T-helper 2 cell treated with Interferon-gamma antibody and Interleukin-4, amounts not matched to agents 5 μg/mL and 100 μg/mL, for 36 hours (primary cell): ENCODE measurements at places on chromosomes 13 and 19.

DNA sequence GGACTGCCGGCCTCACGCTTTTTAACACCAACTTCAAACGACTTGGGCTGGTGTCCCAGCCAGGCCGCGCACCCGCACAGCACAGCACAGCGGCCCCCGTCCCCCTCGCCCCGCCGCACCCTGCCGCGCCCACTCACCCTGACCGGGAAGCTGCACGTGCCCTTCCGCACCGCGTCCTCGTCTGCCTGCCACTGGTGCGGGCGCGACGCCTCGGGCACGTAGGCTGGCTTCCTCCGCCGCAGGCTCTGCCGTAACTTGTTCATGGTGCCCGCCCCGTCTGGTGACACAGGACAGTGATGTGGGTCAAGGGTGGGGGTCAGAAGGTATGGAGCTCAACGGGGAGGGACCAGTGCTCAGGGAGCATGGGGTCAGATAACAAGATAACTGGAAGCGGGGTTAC is 6.2 kb downstream of the NUMBL start:
- no peak overlapping the region for H3K27ac ChIP-seq
- peaks cover 4% of the 10 kb centered on the region for H3K36me3 ChIP-seq
- H3K4me3 ChIP-seq = no peak overlapping the region

DNA sequence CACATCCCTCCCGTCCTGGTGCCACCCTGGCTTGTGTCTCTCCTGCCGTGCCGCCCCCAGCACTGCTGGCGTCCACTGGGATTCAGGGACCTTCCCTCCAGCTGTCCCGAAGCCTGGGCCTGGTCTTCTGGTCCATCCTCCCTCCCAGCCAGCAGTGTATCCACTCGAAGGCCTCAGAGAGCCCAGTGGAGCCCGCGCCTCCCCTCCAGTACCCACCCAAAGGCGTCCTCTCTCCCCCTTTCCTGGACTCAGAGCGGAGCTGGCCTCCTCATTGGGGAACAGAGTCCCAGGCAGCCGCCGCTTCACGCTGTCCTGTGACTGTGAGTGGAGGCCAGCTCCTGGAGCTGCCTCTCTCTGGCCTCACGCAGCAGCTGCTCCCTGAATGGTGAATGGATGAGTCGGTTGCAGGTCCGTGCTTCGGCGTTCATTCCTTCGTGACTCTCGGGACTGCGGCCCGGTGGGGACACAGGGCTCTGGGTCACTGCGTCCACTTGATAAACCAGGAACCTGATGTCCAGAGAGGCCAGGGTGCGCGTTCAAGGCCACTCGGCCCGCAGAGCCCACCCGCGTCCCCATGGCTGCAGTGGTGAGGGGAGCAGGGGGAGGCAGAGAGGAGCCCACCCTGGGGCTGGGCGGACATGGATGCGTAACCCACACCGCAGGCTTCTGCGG is 12.1 kb downstream of the ONECUT3 start:
- H3K27ac ChIP-seq = no peak overlapping the region
- H3K4me3 ChIP-seq = no peak overlapping the region
- no peaks in the 10 kb centered on the region for H3K4me1 ChIP-seq
- H3K36me3 ChIP-seq = no peaks in the 10 kb centered on the region

GRCh38 chr13:111337206-111337605 is 16.8 kb downstream of the TEX29 start:
- H3K27ac ChIP-seq = no peak overlapping the region
- no peak overlapping the region for H3K4me3 ChIP-seq
- no peak for DNase-seq
- H3K27me3 ChIP-seq = no peaks in the 10 kb centered on the region
- no peaks in the 10 kb centered on the region for H3K36me3 ChIP-seq
- no peaks in the 10 kb centered on the region for H3K4me1 ChIP-seq

DNA sequence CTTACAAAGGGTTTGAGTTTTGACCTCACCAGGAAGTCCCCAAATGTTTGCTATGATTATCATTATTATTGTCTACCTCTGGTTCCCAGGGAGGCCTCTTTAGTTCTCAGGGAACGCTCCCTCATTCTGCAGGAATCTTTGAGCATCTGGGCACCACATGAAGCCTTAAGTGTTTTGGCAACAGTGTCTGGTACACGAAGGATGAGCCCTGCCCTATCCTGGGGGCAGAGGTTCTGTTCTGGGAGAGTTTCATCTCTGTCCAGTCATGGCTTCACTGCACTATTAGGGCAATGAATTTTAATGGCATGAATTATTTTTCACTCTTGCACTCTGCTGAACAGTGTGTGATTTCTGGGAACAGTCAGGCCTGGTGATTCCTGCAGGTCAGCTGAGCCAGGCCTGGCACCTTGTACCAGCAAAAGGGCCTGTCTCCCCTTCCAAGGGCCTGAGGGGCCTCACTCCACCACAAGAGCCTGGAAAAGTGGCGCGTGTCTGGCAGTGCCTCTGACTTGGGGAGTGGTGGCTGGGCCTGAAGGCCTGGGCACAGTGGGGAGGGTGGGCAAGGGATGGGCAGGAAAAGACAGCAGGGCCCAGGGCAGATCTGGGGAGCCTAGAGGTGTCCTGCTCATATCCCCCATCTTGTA is 4.6 kb downstream of the FAM187B start:
- peaks cover 4% of the 10 kb centered on the region for H3K36me3 ChIP-seq
- DNase-seq = no peak
- H3K4me1 ChIP-seq = peaks cover 12% of the 10 kb centered on the region
- H3K27ac ChIP-seq = no peak overlapping the region

DNA sequence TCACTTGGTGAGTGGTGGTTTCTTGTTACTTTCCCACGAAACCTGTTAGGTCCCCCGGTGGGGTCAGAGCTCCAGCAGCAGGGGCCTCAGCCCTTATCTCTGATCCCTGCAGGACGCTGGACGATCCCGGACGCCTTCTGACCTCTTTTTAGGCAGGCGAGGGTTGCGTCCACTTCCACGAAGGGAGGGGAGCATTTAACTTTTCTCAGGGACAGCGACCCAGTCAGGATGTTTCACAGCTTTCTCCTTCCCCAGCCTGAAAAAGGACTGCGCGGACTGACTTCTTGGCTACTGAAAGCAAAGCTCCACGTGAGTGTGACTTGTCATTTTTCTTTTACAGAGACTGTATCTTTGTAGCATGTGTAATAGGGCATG is 692 bp downstream of the ZNF234 start:
- peak overlapping the region; percentile 94 for H3K4me3 ChIP-seq
- H3K4me1 ChIP-seq = peaks cover 9% of the 10 kb centered on the region
- peaks cover 31% of the 10 kb centered on the region for H3K36me3 ChIP-seq
- DNase-seq = no peak

DNA sequence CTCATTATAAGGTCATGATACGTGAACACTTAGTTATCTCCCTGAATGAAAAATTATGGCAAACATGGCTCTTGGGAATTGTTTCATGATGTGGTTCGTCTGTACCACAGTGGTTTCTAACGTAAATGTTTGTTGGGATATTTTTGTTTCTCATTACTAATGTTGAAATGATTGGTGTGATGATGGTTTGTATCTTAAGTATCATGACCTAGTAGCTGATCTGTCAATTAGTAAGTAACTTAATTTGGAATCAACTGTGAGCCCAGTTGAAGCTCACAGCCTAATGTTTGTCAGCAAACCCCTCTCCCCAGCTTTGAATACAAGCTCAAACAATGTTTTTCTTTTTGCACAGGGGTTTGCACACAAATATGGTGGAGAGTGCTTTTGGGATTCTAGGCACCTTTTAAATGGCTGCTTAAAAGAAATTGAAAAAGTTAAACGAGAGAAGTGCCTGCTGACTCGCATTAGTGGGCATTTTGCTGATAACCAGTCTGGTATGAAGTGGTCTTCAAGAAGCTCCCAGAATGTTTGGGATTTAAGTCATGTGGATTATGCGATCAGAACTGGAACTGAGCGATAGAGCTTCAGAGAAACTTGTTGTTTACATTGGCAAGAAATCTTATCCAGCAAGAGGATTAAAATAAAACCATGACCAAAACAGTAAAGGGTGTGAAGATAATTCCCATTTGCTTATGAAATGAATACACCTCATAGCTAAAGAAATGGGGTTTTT is 68.2 kb downstream of the LMO7 start:
- H3K4me1 ChIP-seq = peaks cover 10% of the 10 kb centered on the region
- H3K27ac ChIP-seq = no peak overlapping the region
- H3K4me3 ChIP-seq = no peak overlapping the region
- DNase-seq = no peak
- no peaks in the 10 kb centered on the region for H3K27me3 ChIP-seq
- H3K36me3 ChIP-seq = peaks cover 3% of the 10 kb centered on the region

- H3K36me3 ChIP-seq = peaks cover 47% of the 10 kb centered on the region
- DNase-seq = no peak
- no peak overlapping the region for H3K4me3 ChIP-seq
These were observed 19.2 kb downstream of the DNM2 start for GRCh38 chr19:10736916-10737551.

DNA sequence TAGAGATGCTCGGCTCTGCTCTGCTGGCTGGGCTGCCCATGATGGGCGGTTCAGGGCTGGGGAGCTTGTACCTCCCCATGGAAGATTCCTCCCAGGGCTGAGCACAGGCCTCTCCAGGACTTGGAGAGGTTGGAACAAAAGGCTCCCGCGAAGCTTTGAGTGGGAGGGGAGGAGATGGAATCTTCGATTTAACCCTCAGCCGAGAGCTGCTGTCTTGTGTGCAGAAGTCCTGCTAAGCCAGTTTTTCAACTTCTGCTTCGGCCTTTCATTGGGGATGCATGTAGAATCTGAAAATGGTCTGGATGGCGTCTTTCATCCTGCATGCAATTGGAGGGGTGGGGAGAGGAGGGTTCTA is 163.3 kb downstream of the KDM4B start:
- no peaks in the 10 kb centered on the region for H3K27me3 ChIP-seq
- DNase-seq = no peak
- H3K36me3 ChIP-seq = peaks cover 20% of the 10 kb centered on the region
- no peaks in the 10 kb centered on the region for H3K4me1 ChIP-seq
- no peak overlapping the region for H3K27ac ChIP-seq

GRCh38 chr19:42115705-42116104 is 16.5 kb downstream of the POU2F2 start:
- H3K4me1 ChIP-seq = peaks cover 12% of the 10 kb centered on the region
- H3K4me3 ChIP-seq = no peak overlapping the region
- H3K27me3 ChIP-seq = no peaks in the 10 kb centered on the region
- no peak overlapping the region for H3K27ac ChIP-seq
- DNase-seq = no peak

DNA sequence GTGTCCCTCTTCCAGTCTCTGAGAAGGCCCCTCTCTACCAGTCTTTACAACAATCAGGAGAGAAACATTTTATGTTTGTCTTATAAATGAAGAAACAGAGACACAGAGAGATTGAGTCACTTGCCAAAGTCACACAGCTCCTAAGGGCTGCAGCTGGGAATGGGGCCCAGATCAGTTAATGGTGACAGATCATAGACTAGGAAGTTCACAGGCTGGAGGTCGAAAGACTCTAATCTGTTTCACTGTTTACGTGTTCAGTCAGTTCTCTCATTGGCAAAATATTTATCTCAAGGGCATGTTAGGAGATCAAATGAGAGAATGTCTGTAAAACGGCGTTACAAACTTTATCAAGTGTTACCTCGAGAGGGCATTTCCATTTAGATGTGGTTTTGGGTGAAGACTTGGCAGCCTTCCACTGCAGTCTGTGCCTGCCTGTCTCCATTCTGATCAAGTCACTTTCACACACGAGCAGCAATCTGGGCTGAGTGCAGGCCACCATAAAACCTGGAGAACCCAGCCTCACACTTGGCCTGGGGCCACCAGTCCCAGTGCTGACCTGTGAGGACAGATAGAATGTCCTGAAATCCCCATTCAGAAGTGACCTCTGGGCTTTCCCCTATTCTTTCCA is 65.1 kb downstream of the SIAH3 start:
- no peak overlapping the region for H3K4me3 ChIP-seq
- H3K27me3 ChIP-seq = no peaks in the 10 kb centered on the region
- H3K36me3 ChIP-seq = no peaks in the 10 kb centered on the region
- H3K27ac ChIP-seq = no peak overlapping the region
- no peak for DNase-seq

DNA sequence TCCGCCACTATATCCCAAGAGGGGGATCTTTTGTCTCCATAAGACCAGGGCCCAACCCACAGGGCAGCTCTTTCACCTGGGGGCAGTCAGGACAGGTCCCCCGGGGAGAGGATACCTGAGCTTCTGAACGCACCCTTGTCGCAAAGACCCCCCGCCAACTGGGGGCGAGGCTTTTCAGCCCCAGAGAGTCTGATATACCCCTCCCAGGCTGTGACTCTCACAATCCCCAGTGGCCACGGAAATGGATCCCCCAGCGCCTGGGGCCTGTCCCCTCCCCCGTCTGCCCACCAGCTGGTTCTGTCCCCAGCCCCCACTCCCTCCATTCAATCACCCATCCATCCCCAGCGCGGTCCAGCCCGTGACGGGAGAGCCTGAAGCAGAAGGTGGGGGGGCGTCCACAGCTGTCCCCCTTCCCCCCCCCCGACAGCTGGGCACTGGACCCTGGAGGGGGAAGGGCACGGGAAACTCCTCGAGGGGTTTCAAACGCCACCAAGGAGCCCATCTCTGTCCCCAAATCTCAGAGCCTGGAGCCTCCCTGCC is 823 bp downstream of the DOCK6 start:
- H3K4me1 ChIP-seq = no peaks in the 10 kb centered on the region
- H3K4me3 ChIP-seq = no peak overlapping the region
- H3K27ac ChIP-seq = no peak overlapping the region
- H3K27me3 ChIP-seq = peaks cover 54% of the 10 kb centered on the region
- no peak for DNase-seq
- no peaks in the 10 kb centered on the region for H3K36me3 ChIP-seq

GRCh38 chr13:109088624-109088917 is 459.2 kb downstream of the MYO16 start:
- H3K4me1 ChIP-seq = no peaks in the 10 kb centered on the region
- no peaks in the 10 kb centered on the region for H3K27me3 ChIP-seq
- no peak overlapping the region for H3K4me3 ChIP-seq
- no peaks in the 10 kb centered on the region for H3K36me3 ChIP-seq
- DNase-seq = no peak

DNA sequence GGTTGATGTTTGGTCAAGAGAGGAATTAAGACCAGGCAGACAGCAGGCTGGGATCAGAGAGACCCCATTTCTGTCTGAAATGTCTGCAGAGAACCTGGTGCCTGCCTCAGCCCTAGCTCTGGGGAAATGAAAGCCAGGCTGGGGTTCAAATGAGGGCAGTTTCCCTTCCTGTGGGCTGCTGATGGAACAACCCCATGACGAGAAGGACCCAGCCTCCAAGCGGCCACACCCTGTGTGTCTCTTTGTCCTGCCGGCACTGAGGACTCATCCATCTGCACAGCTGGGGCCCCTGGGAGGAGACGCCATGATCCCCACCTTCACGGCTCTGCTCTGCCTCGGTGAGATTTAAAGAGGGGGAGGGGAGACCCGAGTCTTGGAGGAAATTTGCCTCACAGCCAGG is at the start of gene LILRB4:
Gene LILRB4 (plus strand): TSS at position 256 of the 400 bp plus-strand sequence. CDS start 49 bp downstream, at position 305.
- no peak for DNase-seq
- H3K4me3 ChIP-seq = no peak within 1 kb of the TSS
- H3K36me3 ChIP-seq = no peaks in the 10 kb centered on the region
- peaks cover 2% of the 10 kb centered on the region for H3K27me3 ChIP-seq
- H3K4me1 ChIP-seq = no peaks in the 10 kb centered on the region
- no peak within 1 kb of the TSS for H3K27ac ChIP-seq

DNA sequence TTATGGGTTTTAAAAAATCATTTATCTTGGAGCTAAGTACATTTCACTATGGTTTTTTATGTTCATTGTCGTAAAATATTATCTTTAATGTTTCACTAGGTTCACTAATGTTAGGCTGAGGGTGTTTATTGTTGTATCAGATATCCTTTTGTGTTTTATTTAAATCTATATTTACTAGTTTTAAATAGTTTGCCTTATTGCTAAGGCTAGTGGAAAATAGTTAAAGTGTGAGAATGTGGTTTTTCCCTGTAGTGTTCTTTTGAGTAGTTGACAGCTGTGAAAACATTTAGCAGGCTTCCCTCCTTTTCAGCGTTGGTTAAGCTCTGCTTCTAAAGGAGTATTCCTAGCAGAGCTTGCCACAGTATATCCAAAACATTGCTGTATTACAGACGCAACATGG is 139.0 kb downstream of the TM9SF2 start:
- H3K27me3 ChIP-seq = peaks cover 8% of the 10 kb centered on the region
- H3K27ac ChIP-seq = no peak overlapping the region
- H3K4me3 ChIP-seq = no peak overlapping the region
- no peaks in the 10 kb centered on the region for H3K36me3 ChIP-seq
